Hematopoietic multipotent progenitor cell treated with erythropoietin and hydrocortisone succinate and interleukin-3 and kit ligand, for 8 days (in vitro differentiated cells): ENCODE measurements at places on chromosomes 6 and 20.

DNA sequence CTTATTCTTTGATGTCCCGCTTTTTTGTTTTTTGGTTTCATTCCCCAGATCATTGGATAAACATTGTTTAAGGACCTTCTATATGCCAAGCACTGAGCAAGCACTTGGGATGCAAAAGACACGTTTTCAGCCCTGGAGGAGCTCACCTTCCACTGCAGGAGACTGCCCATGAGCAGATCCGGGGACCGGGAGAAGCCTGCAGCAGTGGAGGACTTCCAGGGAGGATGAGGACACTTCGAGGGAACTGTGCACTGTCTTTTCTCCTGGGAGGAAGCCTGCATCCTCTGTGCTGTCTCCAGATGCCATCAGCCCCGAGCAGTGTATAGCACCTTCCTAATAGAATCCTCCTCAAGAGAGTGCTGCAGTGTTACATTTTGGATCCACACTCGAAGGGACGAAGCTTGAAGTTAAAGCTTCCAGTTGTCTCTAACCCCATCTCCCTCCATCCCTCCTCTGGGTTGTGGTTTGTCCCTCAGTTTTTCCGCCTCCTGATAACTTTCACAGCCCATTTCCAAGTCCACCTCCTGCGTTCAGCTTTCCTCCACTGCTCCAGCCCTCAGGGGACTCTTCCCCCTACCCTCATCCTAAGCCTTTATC is 5.8 kb upstream of the KCNG1 start:
- DNase-seq: no peak

DNA sequence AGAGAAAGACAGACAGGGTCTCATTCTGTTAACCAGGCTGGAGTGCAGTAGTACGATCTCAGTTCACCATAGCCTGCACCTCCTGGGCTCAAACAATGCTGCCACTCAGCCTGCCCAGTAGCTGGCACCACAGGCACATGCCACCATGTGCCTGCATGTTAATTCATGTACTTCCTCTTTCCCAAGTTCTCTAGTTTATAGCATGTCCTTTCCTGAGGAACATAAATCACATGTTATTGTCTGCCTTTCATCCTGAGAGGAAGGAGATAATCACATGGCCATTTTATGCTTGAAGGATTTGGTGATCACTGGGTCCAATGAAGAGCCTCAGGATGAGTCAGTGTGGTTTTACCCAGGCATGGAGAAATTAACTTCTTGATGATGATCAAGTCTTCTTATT is 47.9 kb downstream of the COL11A2 start:
- DNase-seq: peak; percentile 28

DNA sequence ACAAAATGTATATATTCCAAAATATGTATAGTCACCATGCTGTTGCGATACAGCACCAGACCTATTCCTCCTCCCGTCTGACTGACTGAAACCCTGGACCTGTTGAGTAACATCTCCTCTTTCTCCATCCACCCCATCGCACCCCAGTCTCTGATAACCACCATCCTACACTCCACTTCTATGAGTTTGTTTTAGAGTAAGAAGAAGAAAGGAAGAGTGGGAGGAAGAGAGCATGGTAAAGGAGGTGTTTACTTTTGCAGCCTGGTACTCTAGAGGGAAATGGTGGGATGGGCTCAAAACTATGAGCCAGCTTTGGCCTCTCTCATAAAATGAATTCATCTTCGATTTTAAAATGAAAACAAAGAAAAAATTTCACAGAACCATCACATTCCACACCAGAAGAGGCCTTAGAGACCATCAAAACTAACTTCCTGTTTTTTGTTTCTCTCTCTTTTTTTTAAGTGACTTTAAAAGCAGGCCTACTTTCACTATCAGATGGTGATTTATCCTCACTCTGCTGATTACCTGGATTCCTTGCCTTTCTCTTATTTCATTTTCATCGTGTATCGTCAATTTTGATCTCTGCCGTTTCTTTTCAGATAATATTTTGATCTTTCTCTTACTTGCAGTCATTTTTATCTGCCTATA is 16.8 kb upstream of the FUCA2 start:
- no peak for DNase-seq

DNA sequence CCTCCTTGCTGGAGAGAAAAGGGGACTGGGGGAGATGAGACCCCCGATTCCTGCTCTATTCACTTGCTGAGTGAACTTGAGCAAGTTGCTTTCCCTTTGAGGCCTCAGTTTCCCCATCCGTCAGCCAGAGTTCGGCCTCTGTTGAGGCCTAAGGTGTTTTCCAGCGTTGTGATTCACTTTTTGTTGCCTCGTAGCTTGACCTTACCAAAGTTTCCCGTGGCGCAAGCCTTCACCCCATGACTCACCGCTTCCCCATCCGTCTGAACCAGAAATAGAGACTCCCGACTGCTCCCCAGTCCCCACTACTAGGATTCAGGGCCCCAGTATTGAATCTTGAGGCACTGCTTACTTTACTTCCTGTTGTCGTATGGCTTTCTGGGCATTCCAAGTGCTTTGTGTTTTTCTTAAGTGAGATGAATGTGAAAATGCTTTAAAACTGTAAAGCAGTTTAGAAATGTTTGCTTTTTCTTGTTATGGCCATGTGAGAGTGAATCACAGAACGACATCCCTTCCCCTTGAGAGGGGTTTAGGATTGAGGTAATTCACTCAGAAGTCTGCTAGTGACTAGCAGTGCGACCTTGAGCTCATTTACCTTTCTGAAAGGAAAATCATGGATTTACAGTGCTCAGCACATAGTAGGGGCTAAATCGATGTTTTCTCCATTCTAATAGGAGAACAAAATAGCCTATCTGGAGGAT is 1.2 kb downstream of the CHMP4B start:
- peak; percentile 31 for DNase-seq

GRCh38 chr6:156126535-156126934 is 650.6 kb upstream of the ARID1B start:
- DNase-seq: no peak

DNA sequence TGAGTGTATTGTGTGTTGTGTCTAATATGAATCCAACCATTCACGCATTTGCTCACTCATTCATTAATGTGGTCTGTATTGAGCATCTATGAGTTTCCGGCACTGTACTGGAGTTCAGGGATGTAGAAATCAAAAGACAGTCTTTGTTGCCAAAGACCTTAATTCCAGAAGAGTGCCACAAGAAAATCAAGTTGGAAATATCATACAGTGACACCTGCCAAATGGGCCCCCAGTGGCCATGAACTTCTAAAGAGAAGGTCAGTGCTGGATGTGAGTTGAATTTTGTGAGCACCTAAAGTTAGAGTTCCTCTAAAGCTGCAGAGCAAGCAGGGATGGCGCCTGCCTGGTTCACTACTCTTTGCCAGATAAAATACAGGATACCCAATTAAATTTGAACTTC is 175.9 kb downstream of the DOK5 start:
- no peak for DNase-seq

DNA sequence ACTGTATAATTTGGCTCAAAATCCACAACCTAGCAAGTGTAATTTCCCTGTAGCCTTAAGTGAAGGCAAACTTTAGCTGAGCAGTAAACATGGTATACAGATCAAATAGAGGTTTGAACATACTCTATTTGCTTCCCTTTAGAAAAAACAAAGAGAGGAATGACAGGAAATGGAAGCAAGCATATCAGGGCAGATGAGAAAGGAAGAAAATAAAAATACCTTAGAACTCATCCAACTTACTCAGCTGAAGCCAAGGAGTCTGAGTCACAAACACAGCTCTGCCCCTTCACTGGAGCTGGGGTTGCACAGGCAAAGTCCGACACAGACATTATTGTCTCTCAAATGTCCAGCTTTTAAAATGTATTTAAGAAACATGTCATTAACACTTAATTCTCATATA is 379.9 kb upstream of the IRAK1BP1 start:
- no peak for DNase-seq

GRCh38 chr20:17836303-17836861 is 132.2 kb downstream of the SNX5 start:
- no peak for DNase-seq

DNA sequence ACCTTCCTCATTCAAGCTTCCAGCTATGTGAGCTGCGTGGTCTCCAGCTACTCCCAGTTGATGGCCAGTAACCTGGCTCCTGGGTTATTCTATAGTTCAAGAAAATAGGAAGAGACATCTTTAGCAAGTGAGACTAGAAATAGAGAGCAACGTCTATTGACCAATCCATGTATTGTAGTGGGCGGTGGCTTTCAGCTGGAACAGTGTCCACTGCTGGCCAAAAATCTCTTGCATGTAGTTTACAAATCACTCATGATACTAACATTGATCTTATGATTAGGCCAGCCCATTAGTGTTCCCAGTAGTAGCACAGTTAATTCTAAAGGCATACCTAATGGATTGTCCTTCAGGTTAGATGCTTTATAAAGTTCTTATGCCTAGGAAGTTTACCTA is 58.9 kb upstream of the SCP2D1 start:
- DNase-seq: no peak

- DNase-seq: no peak
Observed at GRCh38 chr20:41499961-41500725, 118.0 kb downstream of the CHD6 start.

- DNase-seq: no peak
Observed at GRCh38 chr6:39953076-39953618, 18.9 kb upstream of the MOCS1 start.

- no peak for DNase-seq
Observed at GRCh38 chr20:59939879-59940128, 301 bp downstream of the PPP1R3D start.

DNA sequence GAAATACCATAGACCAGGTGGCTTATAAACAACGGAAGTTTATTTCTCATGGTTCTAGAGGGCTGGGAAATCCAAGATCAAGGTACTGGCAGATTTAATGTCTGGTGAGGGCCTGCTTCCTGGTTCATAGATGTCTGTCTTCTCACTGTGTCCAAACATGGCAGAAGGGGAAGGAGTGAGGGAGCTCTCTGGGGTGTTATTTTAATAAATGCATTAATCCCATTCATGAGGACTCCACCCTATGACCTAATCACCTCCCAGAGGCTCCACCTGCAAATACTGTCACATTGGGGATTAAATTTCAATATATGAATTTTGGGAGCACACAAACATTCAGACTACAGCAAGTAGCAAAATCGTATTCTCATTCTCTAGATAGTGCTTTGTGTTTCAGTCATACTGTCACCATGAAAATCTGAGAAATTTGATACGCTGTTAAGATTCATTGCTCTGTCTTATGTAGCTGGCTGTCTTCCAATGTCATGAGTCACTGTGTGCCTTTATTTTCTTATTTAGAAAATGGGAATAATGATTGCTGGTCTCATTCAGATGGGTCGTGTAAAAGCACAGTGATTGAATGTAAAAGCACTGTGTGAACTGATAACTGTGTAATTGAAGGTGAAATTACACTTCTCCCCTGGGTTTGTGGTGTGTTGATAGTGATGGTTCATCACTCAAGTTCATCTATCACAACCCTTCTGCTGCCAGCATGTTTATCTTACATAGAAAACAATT is 8.9 kb upstream of the ERVFRD-1 start:
- peak; percentile 67 for DNase-seq

GRCh38 chr6:148892247-148892646 is 145.4 kb downstream of the UST start:
- DNase-seq: no peak

DNA sequence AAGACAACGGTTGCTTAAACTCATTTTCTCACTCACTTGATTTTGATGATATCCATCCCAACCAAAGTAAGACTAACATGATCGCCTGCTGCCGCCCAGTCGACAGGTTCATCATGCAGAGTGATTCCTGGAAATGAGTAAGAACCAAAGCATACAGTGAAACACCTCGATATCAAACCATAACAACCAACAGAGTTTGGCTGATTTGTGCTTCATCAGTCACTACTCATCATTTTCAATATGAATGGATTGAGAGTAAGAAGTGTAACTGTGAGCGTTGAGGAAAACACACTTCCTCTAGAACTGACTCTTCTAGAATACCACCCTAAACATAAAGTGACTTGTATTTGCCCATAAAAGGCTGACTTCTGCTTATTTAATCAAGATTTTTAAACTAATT is 29.2 kb upstream of the ALDH8A1 start:
- DNase-seq: no peak
